Neural crest cell (in vitro differentiated cells): ENCODE measurements at places on chromosomes 2 and 18. TPM values are rescaled to one million over a fixed set of nuclear protein-coding genes. Genes with fewer than 3 reads are reported as not detected.
A peak's percentile ranks its signal among the peaks of the same experiment; 100 is the strongest.

Gene KCNE4
- total RNA-seq, result 0.09 TPM in 1 of 2 replicates, not detected in the other

GRCh38 chr18:62953663-62954062, 238.3 kb downstream of the PHLPP1 start:
- H3K36me3 ChIP-seq, result peaks cover 11% of the 10 kb centered on the region

DNA sequence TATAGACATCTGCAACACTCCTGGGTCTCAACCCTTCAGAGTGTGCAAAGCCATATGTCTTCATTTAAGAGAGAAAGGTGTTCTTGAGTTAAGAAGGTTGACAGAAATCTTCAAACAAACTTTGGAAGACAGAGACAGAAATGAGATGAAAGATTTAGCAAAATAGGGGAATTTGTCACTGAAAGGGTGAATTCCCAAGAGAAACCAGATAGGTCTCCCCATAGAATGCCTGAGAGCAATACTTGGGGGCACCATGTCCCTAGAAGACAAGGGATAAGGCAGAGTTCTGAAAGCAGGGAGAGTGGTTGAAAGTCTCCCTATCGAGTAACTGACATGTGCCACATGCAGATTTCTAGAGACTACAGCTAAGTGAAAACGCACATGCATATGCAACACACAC, 50.0 kb downstream of the AP1S3 start:
- H3K4me3 ChIP-seq, result no peak overlapping the region
- no peaks in the 10 kb centered on the region for H3K4me1 ChIP-seq
- no peaks in the 10 kb centered on the region for H3K27me3 ChIP-seq
- H3K27ac ChIP-seq, result no peak overlapping the region

DNA sequence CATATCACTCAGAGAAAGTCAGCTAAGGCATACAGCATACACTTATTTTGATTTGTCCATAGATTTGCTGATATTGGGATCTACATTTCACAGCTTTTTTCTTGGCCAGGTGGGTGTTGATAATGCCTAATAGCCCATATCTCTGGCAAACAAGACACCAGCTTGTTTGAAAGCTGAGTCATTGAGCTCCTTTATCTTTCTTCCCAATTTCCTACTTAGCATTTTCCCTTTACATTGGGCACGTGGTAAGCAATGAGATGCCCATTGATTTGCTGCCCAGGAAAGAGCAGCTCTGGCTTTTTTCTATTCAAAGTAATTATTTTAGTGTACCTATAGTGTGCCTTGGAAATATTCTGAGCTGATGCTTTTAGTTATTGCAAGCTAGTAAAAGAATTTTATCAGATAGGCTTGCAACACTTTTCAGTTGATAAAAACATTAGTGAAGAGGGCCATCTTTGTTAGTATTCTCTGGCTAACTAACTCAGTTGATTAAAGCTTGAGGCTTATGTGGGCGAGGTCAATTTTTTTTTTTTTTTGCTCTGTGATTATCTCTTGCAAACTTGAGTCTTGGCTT, 79.6 kb downstream of the OSBPL6 start:
- no peaks in the 10 kb centered on the region for H3K36me3 ChIP-seq
- H3K27ac ChIP-seq, result no peak overlapping the region
- DNase-seq, result no peak
- no peak overlapping the region for H3K4me3 ChIP-seq
- H3K4me1 ChIP-seq, result peaks cover 17% of the 10 kb centered on the region

- no peaks in the 10 kb centered on the region for H3K27me3 ChIP-seq
- H3K27ac ChIP-seq, result no peak overlapping the region
- no peak overlapping the region for H3K4me3 ChIP-seq
- H3K36me3 ChIP-seq, result peaks cover 2% of the 10 kb centered on the region
Observed at GRCh38 chr2:104938231-104938941, 84.5 kb downstream of the POU3F3 start.

GRCh38 chr2:207472343-207473048, 57.3 kb upstream of the CREB1 start:
- DNase-seq, result no peak
- H3K27ac ChIP-seq, result peak overlapping the region; percentile 86
- no peaks in the 10 kb centered on the region for H3K36me3 ChIP-seq

DNA sequence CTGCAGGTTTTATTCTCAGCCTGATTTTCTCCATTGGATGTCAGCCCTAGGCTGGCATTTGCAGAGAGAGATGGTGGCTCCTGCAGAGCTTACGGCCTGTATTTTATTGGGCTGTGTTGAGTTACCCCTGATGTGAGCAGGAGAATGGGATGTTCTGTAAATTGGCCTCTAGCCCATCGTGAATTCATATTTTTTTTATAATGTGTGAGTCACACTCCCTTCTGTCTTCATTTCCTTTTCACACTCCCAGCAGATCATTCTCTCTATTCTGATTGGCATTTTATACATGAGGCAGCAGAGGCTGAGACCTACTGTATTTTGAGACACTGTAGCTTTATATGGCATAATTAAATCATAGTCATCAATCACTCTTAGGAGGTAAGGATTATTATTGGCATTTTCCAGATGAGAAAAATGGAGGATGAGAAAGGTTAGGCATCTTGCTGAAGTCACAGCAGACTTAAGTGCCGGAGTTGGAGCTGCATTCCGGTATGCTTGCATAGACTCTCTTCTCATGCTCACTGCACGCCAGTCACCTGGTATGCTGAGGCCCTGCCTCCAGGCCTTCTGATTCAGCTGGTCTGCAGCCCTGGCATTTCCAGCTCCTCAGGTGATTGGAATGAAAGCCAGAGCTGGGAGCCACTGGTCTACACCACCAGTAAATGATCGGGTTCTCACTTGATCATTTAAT, 142.4 kb downstream of the NEDD4L start:
- no peak for DNase-seq
- H3K27ac ChIP-seq, result no peak overlapping the region
- peaks cover 20% of the 10 kb centered on the region for H3K4me1 ChIP-seq

DNA sequence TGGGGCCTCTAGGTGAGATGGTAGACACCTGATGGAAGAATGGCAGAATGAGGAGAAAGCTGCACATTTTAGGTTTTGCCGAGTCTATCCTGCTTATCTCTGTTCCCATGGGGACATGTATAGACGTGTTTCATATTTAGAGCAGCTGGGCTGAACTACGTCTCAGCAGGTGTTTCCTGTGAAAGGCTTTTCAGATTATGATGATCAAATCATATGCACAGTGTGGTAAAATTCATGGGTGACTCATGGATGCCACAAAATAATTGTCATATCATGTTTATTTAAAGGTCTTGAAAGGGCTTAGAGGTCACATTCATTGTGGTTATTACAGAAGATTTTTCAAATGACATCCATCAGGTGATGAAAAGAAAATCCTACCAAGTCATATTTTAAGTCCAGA, 90.5 kb downstream of the ICOS start:
- H3K27me3 ChIP-seq, result no peaks in the 10 kb centered on the region
- H3K36me3 ChIP-seq, result no peaks in the 10 kb centered on the region
- DNase-seq, result no peak
- H3K27ac ChIP-seq, result no peak overlapping the region

Gene KCNS3
- 1.4 and 2.7 TPM in 2 replicates for total RNA-seq

Gene FARSB
- total RNA-seq, result 38.7 and 39.9 TPM in 2 replicates

DNA sequence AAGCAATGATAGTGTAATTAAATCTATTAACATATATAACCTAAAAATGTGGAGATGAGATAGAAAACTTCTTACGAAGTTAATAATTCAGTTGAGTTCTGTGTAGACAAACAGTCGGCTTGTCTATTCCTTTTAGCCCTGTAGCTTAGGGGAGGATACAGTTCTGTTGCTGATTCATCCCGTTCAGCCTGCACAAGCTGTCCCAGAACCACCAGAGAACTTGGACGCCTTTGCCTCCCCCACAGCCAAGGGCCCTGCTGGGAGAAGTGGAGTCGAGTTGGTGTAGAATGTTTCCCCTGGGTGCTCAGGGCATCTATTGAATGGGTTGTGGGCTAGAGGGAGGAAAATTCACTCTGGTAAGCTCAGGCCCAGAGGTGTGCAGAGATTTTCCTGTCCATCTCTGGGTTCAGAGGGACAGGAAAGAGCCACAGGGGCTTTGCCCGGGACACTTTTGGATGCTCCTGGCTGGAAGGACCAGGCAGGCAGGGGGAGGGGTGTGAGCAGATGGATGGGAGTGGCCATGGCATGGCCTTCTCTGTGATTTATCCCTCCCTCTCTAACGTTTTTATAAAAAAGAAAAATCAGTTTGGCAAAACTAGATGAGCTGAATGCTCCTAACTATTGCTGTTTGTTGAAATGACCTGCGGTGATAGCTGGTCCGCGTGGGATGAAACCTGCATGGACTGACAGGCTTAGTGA, 42.8 kb upstream of the GALR1 start:
- peaks cover 6% of the 10 kb centered on the region for H3K4me1 ChIP-seq
- no peak overlapping the region for H3K4me3 ChIP-seq
- peaks cover 10% of the 10 kb centered on the region for H3K27me3 ChIP-seq
- no peaks in the 10 kb centered on the region for H3K36me3 ChIP-seq
- DNase-seq, result no peak

DNA sequence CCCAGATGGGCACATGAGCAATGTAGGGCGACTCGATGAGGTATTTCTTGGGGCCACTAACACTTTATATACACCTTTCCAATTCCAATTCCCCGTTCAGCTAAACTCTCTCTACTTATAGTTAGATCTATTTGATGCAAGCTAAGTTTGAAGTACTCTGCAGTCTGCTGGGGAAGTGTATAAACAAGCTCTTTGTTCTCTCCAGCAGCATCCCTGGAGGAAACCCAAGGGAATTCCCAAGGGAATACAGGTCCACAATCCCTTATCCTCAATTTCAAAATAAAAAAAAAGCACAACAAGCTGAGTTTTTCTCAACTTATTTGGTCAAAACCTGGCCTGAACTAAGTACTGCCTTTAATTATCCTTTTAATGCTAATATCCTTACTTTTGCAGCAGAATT, 433.3 kb downstream of the NBAS start:
- H3K4me1 ChIP-seq, result peaks cover 32% of the 10 kb centered on the region
- H3K27ac ChIP-seq, result peak overlapping the region; percentile 47
- no peaks in the 10 kb centered on the region for H3K27me3 ChIP-seq
- H3K36me3 ChIP-seq, result no peaks in the 10 kb centered on the region

- H3K4me1 ChIP-seq, result peaks cover 33% of the 10 kb centered on the region
- H3K36me3 ChIP-seq, result peaks cover 15% of the 10 kb centered on the region
- H3K27ac ChIP-seq, result no peak overlapping the region
- no peak for DNase-seq
Observed at GRCh38 chr18:7072593-7072992, 45.0 kb downstream of the LAMA1 start.

DNA sequence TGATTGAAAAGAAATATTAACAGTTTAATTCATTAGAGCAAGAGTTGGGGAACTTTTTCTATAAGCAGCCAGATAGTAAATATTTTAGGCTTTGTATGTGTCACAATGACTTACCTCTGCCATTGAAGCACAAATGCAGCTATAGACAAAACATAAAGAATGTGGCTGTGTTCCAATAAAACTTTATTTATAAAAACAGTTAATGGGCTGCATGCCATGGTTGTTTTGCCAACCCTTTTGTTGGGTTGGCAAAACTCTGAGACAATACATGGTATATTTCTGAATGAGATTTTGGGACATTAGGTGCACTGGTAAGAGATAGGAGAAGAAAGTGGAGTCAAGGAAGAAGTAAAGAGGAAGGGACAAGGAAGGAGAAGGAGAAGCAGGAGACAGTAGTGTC, 61.8 kb upstream of the CERS6 start:
- no peak overlapping the region for H3K4me3 ChIP-seq
- no peak for DNase-seq
- H3K4me1 ChIP-seq, result no peaks in the 10 kb centered on the region
- H3K36me3 ChIP-seq, result no peaks in the 10 kb centered on the region
- no peak overlapping the region for H3K27ac ChIP-seq

- H3K27me3 ChIP-seq, result peaks cover 96% of the 10 kb centered on the region
- no peak overlapping the region for H3K27ac ChIP-seq
- peak overlapping the region; percentile 42 for H3K4me3 ChIP-seq
- peaks cover 7% of the 10 kb centered on the region for H3K4me1 ChIP-seq
- no peaks in the 10 kb centered on the region for H3K36me3 ChIP-seq
- no peak for DNase-seq
Observed at GRCh38 chr2:176188774-176189680, 559 bp downstream of the HOXD1 start.

GRCh38 chr18:71036783-71037182, 747.9 kb downstream of the SOCS6 start:
- H3K4me1 ChIP-seq, result no peaks in the 10 kb centered on the region
- H3K4me3 ChIP-seq, result no peak overlapping the region
- no peaks in the 10 kb centered on the region for H3K36me3 ChIP-seq
- no peak for DNase-seq
- peaks cover 2% of the 10 kb centered on the region for H3K27me3 ChIP-seq
